HFF-Myc (cell line): ENCODE measurements at places on chromosomes 12 and 14.

DNA sequence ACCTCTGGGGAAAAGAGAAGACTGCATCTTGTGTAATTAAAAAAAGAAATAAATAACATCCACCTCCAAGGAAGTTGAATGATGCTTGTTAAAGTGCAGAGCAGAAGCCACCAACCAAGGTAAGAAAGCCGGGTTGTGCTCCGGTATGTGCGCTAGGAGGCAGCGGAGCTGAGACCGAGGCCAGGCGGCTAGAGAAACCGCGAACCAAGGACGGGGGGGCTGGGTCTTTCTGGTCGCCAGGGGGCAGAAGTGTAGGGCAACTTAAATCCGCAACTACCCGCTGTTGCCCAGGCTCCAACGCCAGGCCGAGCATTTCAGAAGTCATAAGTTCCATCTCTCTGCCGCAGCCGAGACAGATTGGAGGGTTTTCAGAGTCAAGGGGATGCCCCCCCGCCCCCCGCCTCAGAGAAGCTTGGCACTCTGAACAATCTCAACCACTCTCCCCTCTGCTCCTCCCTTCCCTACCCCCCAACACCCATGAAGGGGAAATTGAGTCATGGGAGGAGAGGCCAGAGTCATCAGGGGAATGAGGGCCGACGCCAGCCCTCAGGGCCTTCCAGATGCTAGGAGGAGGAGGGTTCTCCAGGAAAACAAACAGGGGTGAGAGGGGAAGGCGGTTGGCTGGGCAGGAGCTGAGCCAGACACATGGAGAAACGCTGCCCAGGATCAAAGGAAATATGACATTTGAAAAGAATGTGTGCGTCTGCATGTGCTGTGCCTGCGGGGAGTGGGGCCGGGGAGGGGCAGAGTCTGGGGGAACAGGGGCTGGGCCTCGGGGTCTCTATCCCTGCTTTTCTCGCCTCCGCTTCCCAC is 2.2 kb upstream of the NFATC4 start:
- DNase-seq: peak; percentile 76

DNA sequence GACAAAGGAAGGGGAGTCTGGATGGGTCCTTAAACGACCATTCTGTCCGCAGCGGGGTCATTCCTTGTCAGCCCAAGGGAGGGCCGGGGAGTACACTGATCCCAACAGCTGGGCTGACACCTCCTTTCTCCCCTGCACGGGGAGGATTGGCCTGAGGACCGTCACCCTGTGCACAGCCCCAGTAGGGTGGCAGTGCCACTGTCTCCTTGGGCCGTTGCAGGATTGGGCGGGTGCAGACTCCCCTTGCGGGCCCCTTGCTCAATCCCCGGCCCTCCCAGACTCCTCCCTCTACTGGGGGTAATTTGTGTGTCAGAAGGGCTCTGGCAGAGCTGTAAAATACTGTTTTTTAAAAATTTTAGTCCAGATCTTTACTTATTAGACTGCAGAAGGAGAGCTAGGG is 12.6 kb upstream of the AMN start:
- DNase-seq: no peak

DNA sequence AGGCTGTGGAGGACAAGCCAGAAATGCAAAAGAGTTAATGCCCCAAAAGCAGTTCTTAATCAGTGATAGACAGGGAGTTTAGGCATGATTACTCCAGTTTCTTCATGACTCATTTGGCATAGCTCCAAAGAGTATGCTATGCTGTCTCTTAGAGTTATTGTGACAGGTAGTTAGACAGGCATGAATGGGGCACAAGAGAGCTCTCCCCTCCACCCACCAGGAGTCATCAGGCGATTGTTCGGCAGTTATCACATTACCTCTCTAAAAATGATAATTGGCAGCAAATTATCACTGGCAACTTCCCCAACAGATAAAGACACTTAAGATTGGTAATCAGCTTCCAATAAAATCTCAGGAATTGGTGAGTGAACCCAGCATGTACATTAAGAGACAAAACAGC is 320.1 kb downstream of the DAD1 start:
- no peak for DNase-seq

- peak; percentile 67 for DNase-seq
Measured at GRCh38 chr12:57093415-57094207, 4.7 kb downstream of the NAB2 start.
